ENCODE measurements at places on chromosomes 5 and 9.
A peak's percentile ranks its signal among the peaks of the same experiment; 100 is the strongest.

- DNase-seq = no peak
These were observed 60.1 kb downstream of the GALNT12 start for GRCh38 chr9:98867429-98868168.

- no peak for DNase-seq
These were observed 1.5 kb upstream of the TESK1 start for GRCh38 chr9:35603506-35603985.

DNA sequence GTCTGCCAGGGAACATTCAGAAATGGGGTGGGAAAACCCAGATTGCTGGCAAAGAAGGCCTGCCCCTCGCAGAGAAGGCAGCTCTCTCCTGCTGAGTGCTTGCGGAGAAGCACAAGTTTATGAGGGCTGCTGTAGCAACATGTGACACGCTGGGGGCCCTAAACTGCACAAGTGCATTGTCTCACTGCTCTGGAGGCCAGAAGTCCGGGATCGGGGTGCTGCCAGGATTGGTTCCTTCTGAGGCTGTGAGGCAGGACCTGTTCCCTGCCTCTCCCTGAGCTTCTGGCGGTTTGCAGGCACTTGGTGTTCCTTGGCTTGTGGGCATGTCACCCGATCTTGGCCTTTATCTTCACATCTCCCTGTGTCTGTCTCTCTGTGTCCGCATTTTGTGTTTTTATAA lies 75.6 kb upstream of the NEURL1B start:
- no peak for DNase-seq

DNA sequence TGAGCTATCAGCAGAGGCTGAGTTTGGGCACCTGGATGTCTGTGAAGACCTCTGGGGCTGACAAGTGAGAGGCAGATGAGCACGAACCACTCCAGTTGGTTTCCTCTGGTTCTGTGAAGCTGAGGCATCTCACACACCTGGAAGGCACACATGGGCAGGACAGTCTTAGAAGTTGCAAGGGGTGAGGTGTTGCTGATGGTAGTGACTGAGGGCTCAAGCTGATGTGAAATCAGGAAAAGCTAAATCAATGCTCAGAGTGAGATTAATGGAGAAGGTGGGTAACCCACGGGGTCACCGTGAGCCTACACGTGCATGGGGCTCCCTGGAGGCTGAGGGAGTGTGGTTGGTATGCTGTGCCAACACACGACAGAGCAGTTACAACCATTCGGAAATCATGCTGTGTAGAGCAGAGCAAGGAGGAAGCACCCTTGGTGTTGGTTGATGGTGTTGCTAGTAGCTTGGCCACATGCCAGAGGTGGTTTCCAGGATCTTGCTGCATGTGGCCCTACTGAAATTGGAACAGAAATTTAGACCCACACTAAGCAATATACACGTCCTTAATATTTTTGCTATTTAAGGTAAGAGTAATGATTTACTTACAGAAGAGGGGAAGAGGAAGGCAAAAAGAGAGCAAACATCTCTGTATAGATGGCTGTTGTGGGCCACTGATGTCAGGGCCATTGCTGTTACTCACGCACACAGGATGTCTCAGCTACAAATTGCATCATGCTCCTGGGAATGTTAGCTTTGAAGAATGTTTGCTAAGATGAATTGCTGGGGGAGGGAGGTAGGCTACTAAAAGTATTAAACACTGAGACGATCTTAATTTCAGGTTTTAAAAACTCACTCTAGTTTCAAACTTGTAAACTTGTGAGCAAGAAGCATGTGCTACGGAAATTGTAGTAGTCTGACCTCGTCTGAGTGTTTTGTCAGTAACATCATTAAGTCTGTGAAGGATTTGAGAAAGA lies 170.5 kb downstream of the ARHGEF28 start:
- DNase-seq = peak; percentile 40

DNA sequence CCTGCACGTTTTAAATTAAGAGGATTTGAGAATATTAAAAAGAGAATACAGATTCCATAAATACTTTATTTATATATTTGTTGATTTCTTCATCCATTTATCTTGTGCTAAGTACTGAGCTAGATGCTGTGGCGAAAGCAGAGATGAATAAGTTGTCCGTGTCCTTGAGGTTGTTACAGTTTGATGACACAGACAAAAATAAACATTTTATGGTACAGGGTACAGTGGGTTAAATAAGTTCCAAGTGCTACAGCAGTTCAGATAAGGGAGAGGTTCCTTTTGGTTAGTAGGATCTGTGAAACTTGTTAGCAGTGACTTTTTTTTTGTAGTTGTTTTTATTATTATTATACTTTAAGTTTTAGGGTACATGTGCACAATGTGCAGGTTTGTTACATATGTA lies 50.2 kb downstream of the MACIR start:
- DNase-seq = no peak

DNA sequence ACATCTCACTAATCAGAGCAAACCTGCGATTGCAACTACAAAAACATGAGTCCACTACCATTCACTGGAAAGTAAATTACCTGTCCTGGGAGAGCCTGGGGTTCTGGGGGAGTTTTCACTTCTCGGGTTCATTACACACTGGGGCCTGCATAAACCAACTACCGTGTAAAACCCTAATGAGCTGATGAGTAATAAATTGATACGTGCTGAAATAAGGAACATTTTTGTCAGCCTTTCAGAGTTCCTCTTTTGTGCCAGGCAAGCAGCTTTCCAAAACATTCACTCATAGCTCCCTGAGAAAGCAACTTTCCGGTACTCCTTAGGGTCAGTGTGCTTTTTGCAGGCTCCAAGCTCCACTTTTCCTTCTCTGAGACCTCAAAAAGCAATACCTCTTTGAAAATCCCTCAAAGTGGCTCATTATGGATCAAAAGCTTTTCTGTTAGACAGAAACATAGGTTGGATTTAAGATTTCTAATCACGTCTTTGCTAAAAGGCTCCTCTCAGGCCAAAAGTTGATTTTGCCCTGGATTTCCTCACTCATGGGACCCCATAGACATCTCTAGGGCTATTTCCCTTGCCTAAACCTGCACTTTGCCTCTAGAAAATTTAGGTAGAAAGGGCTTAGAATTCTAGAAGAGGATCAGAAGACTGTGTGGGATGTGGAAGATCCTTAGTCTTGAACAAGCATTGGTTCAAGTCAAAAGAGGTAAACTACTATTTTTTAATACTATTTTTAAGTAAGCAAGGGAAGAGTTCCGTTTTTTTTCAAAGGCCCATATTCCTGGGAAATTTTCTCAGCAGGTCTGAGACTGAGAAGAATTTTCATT lies 74.8 kb downstream of the ST8SIA4 start:
- DNase-seq = peak; percentile 89
